ENCODE measurements at places on chromosomes 7 and 10.

DNA sequence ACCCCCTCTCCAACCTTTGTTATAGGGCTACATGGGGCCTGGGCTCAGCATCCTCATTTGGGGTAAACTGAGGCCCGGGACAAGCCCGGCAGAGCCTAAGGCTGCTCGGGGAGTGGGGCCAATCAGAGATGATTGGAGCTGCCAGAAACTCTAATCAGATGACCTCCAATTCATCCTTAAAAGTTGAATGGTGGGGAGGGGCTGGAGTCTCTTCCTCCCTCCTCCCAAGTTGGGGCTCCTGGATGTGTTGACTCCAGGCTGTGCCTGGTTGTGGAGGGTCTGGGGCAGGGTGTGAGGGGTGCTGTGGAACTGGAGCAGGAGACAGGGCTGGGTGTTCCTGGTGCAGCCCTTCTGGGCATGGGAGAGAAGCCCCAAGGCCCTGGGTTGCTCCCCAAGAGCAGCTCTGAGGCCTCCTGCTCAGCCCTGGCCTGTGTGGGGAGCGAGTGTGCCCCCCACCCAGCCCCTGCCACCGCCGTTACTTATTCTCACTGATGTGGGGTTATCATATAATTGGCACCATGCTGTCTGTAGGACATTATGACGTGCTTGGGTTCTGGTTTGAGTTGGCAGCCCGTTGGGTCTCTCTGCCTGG, 2.2 kb downstream of the BHLHA15 start:
- DNase-seq = no peak

GRCh38 chr10:72759584-72759983, 67.6 kb downstream of the MCU start:
- no peak for DNase-seq

DNA sequence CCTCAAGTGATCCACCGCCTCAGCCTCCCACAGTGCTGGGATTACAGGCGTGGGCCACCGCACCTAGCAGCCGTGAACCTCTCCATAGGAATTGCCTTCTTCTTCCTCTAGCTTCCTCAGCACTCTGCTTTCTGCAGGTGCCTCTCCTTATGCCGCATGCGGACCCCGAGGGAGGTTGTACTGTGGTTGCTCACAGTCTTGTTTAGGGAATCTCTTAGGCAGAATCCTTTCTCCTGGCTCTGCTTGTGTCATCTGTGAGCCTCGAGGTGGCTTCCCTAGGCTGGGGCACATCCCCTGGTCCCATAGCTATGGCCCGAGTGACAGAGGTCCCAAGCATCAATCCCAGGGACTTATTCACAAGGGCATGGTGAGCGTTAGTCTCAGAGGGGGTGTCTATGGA, 33.2 kb upstream of the GIMAP8 start:
- DNase-seq = no peak

- no peak for DNase-seq
Observed at GRCh38 chr7:142581341-142581740, 167.9 kb upstream of the PRSS1 start.

DNA sequence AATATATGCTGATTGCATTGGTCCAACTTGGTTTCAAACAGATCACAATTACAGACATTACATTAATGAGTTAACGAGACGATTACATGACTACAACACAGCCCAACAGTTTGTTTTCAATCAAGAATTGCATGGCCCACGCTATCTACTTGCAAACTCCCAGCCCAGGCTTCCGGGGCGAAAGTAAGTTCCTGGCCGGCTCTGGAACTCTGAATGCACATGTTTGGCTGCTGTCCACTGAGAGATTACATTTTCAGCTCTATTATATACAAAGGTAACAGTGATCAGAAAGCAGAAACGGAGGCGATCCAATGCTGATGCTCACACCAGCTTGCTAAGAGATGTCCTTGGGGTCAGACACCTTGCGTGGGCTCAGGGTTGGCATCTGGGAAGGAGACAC, 206.3 kb downstream of the FANK1 start:
- DNase-seq = no peak

DNA sequence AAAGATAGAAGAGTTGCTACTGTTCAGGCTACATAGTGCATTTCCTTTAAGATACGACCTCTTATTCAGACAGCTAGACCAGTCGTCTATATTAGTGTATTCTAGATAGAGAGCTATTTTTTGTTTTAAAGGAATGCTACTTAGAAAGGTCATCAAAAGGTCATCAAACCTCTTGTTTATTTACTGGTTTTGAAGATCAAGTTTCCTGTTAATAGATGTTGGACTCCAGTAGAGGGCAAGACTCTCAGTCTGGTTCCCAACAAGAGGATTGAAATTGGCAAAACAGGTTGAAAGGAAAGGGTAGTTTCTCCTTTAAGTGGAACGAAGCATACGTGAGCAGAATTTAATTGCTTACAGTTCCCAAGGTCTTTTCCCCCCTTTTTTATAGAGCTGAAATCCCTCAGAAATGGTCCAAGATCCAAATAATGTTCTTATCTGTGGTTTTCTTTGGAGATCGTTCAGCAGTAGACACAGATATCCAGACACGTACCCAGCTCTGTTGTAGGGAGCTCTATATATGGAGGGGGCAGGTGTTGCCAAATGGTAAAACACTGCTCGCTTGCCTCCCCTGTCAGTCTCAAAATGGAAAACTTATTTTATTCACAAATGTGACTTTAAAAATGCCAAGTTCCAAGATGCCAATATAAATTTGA, 37.2 kb downstream of the BAMBI start:
- DNase-seq = no peak

DNA sequence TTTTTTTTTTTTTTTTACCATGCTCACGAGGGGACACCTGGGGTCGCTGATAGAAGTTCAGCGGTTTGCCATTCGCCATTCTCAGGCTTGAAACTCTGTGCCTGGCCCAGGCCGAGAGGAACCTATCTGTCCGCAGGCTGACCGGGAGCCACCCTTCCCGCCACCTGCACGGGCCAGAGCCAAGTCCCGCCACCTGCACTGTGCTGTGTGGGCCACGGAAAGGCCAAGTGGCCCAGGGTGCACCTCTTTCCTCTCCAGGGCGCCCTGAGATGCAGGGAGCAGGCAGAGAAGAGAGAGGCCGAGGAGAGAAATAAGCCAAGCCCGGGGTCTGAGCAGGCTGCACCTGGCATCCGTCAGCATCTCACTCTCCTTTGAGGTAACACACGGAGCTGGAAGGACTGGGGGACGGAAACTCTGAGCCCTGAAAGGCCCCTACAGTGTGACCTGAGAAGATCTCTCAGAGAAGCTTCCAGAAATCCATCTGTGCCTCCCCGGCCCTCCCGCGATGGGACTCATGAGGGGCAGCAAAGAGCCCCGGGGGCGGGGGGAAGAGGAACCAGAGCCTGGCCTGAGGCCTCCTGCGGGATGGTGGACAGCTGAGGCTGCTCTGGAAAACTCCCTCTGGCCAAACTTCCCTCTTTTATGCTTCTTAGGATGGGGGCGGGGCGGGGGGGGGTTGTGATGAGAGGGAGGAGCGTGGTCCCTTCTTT, 46.6 kb downstream of the PRKAG2 start:
- no peak for DNase-seq

DNA sequence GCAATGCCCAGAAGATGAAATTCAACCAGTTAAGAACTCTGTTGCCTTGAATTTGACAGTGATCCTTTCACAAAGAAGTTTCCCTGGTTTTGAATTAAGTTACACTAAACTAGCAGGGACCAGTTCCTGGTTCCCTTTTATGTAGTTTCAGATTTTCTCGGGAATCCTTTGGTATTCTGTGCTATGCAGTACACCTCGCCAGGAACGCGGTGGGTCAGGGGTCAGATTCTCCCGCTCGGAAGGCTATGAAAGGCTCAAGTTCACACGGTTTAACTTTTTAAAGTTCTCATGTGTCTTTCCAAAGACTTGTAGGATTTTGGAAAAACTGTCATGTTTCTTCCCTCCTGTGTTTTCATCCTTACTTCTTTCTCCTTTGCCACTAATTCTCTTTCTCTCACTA, 104.7 kb upstream of the PRR15 start:
- DNase-seq = no peak

- no peak for DNase-seq
Observed at GRCh38 chr10:15626937-15627336, 92.8 kb downstream of the ITGA8 start.

All from NCI-H2029 (cell line).